Naive thymus-derived CD8-positive, alpha-beta T cell (primary cell): ENCODE measurements at places on chromosomes 4 and X. TPM values are rescaled to one million over a fixed set of nuclear protein-coding genes. Genes with fewer than 3 reads are reported as not detected.

The NUDT10 gene
- total RNA-seq: not detected

DNA sequence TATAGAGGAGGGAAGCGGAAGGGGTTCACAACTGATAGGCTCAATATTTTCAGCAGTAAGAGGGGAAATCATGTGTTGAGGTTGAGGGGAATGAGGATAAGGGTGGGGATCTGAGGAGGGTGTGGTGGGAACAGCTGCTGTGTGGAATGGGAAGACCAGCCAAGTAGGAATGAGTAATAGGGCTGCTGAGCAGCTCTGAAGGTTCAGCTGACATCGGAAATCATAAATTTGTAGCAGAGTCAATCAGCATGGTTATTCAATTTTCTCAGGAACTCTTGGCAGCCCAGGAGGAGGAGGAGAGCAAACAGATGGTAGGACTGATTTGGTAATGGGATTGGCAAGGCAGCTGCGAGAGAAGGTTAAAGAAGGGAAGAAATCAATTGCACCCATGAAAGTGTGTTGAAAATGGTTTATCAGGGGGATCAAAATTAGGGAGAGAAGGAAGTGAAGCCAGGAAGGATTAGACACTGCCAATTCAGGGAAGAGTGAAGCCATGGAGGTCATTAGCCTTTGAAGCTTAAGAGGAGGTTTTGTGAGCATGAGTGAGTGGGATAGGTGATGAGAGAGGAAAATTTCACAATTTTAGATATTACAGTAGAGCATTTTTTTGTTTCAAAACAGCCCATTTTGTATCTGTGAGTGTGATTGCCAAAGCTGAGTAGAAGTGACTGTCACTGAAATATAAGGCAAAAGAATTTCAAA lies 82.6 kb downstream of the PCDH7 start:
- no peak for DNase-seq

GRCh38 chr4:6322761-6323566 lies 53.3 kb downstream of the WFS1 start:
- DNase-seq: no peak

DNA sequence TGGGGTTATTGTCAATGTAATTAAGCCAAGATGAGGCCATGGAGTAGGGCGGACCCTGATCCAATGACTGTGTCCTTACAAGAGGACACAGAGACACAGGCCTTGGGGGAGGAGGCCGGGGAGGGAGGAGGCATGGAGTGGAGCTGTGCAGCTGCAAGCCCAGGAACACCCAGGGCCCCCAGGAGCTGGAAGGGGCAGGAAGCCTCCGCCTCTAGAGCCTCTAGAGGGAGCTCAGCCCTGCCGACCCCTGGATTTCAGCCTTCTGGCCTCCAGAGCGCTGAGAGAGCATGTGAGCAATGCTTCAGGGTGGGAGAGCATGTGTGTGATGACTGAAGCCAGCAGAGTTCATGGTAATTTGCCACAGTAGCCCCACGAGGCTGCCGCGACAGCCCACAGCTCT lies 234.6 kb downstream of the AFAP1 start:
- no peak for DNase-seq

The CCSER1 gene
- 0.47 TPM for total RNA-seq

The SPANXN3 gene
- total RNA-seq: not detected

DNA sequence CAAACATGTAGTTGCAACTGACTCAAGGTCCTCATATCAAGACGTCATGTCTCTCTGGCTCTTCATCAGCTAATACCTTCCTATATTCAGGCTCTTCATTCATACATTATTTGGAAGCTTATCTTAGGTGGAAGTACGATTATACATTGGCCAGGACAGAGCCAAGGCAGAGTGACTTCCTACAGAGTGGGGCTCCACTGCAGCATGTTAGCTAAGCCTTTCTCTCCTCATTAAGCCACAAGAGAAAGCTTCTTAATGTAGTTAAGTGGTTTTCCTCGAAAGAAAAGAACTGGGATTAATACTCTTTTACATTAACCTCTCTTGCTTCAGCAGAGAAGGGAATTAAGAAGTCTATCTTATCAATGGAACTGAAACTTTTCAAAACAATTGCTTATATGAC lies 15.0 kb downstream of the C4orf33 start:
- no peak for DNase-seq

- DNase-seq: no peak
These were observed 8.1 kb upstream of the STS start for GRCh38 chrX:7139202-7140081.

- DNase-seq: no peak
These were observed 27.4 kb upstream of the CCSER1 start for GRCh38 chr4:90099812-90100211.

GRCh38 chrX:137574784-137575293 lies 8.9 kb downstream of the ZIC3 start:
- DNase-seq: no peak
